HFFc6 (cell line): ENCODE measurements at places on chromosomes 16 and 17. TPM values are rescaled to one million over a fixed set of nuclear protein-coding genes. Genes with fewer than 3 reads are reported as not detected.
A peak's percentile ranks its signal among the peaks of the same experiment; 100 is the strongest.

DNA sequence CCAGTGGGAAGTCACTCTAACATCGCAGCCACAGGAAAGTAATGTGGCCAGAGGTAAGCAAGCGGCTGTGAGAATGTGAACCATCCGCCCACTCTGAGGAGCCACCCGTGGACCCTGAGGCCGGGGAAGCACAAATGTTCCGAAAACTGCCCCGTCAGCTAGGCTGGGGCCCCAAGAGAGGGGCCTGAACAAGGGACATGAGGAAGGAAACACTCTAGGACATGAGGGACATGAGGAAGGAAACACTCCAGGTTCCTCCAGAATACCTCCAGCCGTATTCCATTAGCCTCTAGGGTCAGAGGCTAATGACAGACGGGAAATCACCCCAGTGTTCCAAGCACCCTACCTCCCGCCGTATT is 317 bp downstream of the TEFM start:
- DNase-seq: no peak

GRCh38 chr17:79395066-79395465 is 215.8 kb downstream of the RBFOX3 start:
- DNase-seq: no peak

DNA sequence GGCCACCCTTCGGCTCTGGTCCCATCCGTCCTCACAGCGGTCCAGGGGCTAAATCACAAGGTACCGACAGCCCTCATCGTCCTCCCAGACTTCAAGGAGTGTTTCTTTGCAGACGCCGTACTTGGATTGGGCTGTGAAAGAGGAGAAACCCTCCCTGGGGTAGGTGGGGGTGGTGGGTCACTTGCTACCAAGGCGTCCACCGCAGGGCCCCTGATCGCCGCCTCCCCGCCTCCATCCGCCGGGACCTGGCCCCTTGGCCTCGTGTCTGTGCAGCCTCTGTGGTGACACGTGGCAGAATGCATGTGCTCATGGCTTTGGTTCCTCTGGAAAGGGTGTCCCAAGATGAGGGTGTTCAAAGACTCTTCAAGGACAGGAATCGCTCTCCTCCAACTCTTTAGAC is 151.4 kb downstream of the BANP start:
- no peak for DNase-seq

DNA sequence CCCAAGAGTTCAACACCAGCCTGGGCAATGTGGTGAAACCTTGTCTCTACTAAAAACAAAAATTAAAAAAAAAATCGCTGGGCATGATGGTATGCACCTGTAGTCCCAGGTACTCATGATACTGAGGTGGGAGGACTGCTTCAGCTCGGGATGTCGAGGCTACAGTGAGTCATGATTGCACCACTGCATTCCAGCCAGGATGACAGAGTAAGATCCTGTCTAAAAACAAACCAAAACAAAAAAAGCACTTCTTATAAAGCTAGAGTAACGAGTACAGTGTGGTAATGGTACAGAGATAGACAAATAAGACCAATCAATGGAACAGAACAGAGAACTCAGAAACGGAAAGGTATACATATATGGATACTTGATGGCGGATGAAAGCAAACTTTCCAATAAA is 4.4 kb downstream of the NSMCE1 start:
- peak; percentile 70 for DNase-seq

- DNase-seq: no peak
Measured at GRCh38 chr16:4990415-4990814, 32.3 kb downstream of the SEC14L5 start.

- DNase-seq: no peak
Measured at GRCh38 chr16:78749745-78750268, 650.4 kb downstream of the WWOX start.

GRCh38 chr17:14011036-14011692 is 58.1 kb upstream of the COX10 start:
- no peak for DNase-seq

GRCh38 chr16:67740391-67740790 is 21.3 kb upstream of the GFOD2 start:
- DNase-seq: no peak

DNA sequence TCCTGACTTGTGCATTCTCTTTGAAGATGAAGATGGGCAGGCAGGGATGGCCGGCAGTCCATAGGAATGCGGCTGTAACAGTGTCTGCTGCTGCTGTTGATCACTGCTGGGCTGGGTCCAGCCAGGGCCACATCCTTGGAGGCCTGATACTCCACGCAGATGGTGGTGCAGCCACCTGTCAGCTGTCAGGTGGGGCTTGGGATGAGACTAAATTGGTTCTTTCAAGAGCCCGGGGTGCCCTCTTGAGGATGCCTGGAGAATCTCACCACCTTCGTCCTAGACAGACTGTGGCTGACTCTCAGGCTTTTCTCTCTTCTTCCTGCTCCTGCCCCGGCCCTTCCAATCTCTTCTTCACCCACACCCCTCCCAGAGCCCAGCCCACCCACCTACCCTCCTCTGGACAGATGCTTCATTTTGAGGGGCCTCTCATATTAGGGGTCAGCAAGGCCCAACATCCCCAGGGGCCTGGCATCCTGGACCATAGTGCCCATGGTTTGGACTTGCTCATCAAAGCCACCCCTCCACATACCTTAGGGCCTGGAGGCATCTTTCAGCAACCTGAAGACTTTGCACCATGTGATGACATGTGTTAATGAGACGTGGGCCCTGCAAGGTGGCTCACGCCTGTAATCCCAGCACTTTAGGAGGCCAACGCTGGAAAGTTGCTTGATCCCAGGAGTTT is 19.1 kb downstream of the OSBPL7 start:
- DNase-seq: peak; percentile 33

- no peak for DNase-seq
Measured at GRCh38 chr17:27782791-27783206, 17.5 kb downstream of the NOS2 start.

GRCh38 chr17:31491376-31492131 is 100.1 kb downstream of the RAB11FIP4 start:
- DNase-seq: no peak

DNA sequence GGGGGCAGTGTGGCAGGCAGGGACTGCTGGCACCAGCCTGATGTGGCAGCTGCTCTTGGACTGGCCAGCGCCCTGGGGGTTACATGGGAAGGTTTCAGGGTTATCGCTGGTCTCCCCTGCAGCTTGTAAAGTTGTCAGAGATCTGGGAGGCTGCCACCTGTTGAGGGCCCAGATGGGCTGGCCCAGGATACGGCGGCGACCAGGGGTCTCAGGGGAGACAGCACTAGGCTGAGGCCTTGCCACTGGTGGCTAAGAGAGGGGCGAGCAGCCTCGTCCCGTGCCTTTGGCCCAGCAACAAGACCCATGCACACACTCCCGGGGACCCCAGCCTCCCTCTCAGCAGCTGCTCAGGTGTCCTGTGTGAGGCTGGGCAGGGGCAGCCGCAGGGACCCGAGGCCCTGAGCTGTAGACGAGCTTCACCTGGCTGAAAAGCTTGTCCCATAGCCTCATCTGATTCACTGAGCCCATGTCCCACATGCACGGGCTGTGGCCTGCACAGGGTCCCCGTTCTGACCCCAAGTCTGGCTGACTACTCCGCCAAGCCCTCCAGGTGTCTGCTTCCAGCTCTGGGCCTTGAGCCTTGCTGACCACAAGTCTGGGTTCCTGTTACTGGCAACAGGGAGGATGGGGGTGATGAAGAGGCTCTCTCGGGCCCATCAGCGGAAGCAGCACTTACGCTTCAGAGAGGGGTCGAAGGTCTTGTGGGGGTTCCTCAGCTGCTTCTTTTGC is 6.2 kb downstream of the DUS1L start:
- no peak for DNase-seq

GRCh38 chr16:17395849-17396480 is 74.8 kb downstream of the XYLT1 start:
- no peak for DNase-seq

DNA sequence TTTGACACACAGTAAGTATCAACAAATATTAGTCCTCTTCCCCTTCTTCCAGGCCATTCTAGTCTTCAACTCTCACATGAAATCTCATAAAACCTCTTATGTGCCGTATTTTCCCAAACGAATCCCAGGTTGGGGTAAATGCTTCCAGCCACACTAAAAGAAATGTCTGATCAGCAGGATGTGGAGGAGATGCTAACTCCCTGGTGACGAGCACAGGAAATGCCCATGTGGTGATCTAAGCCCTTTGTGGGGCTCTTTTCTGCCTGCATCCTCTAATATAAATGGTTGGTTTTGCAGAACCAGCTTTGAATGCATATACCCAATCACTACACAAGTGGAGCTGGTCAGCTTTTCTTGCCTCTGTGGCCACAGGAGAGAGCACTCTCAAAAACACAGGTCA is 498.2 kb upstream of the ERCC4 start:
- DNase-seq: peak; percentile 2

GRCh38 chr16:1918351-1919326 is at the start of gene HS3ST6:
TSS of gene HS3ST6 (minus strand) at chr16:1918415. CDS start at chr16:1918323, 92 bp downstream.
- no peak for DNase-seq

- no peak for DNase-seq
Measured at GRCh38 chr17:11589716-11590115, 8.6 kb upstream of the DNAH9 start.

GRCh38 chr17:81454473-81454872 is 58.1 kb downstream of the ACTG1 start:
- DNase-seq: no peak

DNA sequence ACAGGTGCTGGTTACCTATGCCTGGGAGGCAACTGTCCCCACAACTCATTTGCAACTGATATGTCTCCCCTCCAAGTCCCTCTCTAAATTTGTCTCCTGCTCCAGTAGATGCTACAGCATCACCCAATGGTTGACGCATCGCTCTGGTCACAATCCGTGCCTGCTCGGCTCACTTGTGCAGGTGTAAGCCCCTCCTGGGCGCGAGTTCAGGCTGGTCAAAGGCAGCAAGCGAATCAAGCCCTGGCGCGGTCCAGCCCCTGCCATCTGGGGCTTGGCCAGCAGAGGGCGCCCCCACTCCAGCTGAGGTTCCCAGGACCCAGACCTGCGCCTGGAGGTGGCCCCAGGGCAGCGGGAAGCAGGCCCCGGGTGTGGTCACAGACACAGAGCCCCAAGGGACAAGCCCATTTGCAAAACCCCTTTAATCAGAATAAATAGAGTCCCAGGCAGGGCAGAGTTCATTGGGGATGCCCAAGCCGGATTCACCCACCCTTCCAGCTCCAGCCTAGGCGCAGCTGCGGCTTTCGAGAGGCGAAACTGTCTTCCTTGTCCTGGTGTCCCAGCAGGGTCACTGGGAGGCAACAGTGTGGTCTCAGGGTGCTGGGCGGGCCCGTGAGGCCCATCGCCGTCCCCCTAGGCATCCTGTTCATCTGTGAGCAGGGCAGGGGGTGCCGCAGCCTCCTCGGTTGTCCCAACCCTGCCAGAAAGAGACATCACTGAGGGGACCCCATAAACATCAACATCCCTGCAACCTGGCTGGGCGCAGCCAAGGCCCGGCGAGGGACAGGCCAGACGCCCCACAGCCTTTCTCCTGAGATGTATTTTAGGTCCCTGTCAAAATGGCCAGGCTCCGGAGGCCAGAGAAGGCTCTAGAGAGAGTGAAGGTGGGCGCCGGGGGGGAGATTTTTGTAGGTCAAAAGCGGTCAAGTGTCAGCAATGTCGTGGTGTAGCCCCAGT is 15.8 kb downstream of the TMC6 start:
- DNase-seq: peak; percentile 12

GRCh38 chr17:8832711-8833352 is 33.7 kb upstream of the MFSD6L start:
- no peak for DNase-seq

DNA sequence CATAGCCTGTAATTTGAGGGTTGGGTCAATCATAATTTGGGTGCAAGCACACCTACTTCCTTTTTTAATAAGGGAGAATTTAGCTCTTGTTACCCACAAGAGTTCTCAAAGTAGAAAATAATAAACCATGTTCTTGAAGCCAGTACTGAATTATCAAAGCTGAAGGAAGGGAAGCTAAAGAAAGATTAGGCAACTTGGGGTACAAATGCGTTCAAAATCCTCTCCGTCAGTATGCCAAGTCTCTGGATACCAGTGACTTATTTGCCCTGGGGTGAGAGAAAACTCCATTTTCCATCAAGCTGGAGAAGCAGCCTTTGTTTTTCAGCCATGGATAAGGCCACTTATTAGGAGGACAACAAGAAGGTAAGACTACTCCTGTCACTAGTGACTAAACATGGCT is 23.5 kb upstream of the DHRS13 start:
- no peak for DNase-seq

GRCh38 chr16:16149710-16150116 is 73.6 kb downstream of the ABCC6 start:
- DNase-seq: no peak

DNA sequence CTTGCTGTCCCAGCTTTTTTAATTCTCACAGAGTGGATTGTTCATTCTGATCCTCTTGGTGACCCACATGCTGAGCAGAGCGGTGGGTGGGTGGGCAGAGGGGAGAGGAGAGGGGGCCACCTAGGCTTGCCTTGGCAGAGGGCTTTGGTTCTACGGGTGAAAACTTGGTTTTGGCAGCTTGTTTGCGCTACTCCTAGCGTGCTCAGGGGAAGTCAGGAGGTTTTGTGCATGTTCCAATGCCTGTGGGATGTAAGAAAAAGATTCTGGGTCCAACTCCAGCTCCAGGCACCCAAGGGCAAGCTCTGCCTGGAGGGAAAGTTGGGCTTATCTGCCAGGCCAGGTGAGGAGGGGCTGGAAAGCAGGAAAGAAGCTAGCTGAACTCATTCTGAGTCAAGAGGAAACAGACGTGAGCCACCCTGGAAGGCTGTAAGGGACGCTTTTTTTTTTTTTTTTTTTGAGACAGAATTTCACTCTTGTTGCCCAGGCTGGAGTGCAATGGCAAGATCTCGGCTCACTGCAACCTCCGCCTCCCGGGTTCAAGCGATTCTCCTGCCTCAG is 169.1 kb downstream of the WSCD1 start:
- DNase-seq: no peak

GRCh38 chr17:56936697-56937322 is 23.0 kb upstream of the TRIM25 start:
- DNase-seq: no peak

- DNase-seq: no peak
Measured at GRCh38 chr17:50954641-50955121, 88.5 kb upstream of the TOB1 start.

Gene SLC46A1
- 5.4 to 6.5 TPM (median 6.3 TPM) in 3 replicates for total RNA-seq

Gene OR4D2
- not detected in 3 replicates for total RNA-seq

Gene KCNH6
- total RNA-seq: not detected in 3 replicates

Gene CSH1
- not detected in 3 replicates for total RNA-seq

Gene CHD9NB
- 2.1 to 2.7 TPM (median 2.1 TPM) in 3 replicates for total RNA-seq

Gene TP53TG3C
- total RNA-seq: 0.18 TPM in 1 of 3 replicates, not detected in the others

Gene KRTAP4-4
- not detected in 2 replicates for total RNA-seq

Gene COL1A1
- total RNA-seq: 5,381 to 7,446 TPM (median 7,241 TPM) in 3 replicates

Gene SLC5A11
- total RNA-seq: not detected in 3 replicates

Gene CEP112
- 6.6 and 7.2 TPM in 2 replicates for total RNA-seq

Gene CDH13
- total RNA-seq: 4.2 to 14.7 TPM (median 12.3 TPM) in 3 replicates
